Liver (tissue), 10 donors: ENCODE measurements at places on chromosomes 5 and 9. TPM values are rescaled to one million over a fixed set of nuclear protein-coding genes. Genes with fewer than 3 reads are reported as not detected.

The SH3RF2 gene
- 10.5 TPM for total RNA-seq

The SHOC1 gene
- total RNA-seq = not detected

DNA sequence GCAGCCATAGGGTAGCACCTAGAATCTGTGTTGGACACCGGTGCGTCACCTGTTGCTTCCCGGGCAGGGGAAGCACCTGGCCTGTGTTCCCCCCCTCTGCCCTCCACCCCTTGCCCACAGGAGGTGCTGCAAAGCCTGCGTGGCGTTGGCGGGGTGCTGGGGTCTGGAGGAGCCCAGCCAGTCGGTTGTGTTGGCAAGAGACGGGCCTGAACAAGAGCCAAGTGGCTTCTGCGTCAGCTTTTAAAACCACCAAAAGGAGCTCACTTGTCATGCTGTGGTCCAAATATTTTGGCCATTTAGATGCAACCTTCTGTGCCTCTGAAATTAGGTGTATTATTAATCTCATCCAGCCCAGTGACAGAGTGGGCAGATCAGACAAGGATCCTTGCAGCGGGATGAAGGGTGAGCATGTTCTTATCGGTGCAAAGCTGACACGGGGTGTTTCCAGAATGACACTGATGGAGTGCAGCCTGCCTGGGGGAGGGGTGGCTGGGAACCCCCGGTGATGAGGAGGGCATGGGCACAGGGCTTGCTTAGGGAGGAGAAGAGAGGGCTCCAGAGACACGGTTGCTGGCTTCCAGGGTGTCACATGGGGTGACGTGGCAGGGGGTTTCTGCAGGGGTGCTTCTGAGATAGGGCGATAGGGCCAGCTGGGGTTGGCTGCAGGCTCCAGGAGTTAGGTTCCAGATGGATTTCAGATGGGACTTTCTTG, 9.7 kb upstream of the RXRA start:
- DNase-seq = peak; percentile 82
- no peaks in the 10 kb centered on the region for H3K27me3 ChIP-seq
- no peak overlapping the region for H3K4me3 ChIP-seq
- no peaks in the 10 kb centered on the region for H3K36me3 ChIP-seq
- H3K27ac ChIP-seq = no peak overlapping the region
- H3K4me1 ChIP-seq = peaks cover 24% of the 10 kb centered on the region

DNA sequence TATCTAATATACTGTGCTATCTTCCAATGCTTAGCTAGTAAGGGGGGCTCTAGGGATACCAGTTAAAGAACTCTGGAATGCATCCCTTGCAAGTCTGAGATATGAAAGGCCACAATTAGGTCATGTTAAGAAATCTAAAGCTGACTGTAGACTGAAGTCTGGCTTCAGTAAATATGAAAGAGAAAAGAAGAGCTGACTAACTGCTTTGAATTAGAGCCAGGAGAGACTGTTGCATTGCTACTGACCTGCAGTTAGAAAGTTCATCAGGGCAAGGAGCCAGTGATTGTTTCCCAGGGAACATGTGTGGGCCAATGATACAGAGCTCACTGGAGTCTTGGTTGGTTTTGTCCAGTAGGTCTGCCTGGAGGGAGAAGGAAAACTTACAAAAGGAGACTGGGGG, 472.1 kb upstream of the TNC start:
- no peak overlapping the region for H3K27ac ChIP-seq
- no peaks in the 10 kb centered on the region for H3K27me3 ChIP-seq
- no peaks in the 10 kb centered on the region for H3K36me3 ChIP-seq
- no peak for DNase-seq
- no peaks in the 10 kb centered on the region for H3K4me1 ChIP-seq

GRCh38 chr5:158644301-158644700, 455.4 kb downstream of the EBF1 start:
- H3K27ac ChIP-seq = no peak overlapping the region
- no peak overlapping the region for H3K4me3 ChIP-seq
- DNase-seq = no peak
- no peaks in the 10 kb centered on the region for H3K36me3 ChIP-seq
- no peaks in the 10 kb centered on the region for H3K4me1 ChIP-seq

GRCh38 chr9:121125590-121125989, 50.8 kb downstream of the CNTRL start:
- no peak overlapping the region for H3K4me3 ChIP-seq
- H3K27me3 ChIP-seq = no peaks in the 10 kb centered on the region
- H3K36me3 ChIP-seq = peaks cover 3% of the 10 kb centered on the region

DNA sequence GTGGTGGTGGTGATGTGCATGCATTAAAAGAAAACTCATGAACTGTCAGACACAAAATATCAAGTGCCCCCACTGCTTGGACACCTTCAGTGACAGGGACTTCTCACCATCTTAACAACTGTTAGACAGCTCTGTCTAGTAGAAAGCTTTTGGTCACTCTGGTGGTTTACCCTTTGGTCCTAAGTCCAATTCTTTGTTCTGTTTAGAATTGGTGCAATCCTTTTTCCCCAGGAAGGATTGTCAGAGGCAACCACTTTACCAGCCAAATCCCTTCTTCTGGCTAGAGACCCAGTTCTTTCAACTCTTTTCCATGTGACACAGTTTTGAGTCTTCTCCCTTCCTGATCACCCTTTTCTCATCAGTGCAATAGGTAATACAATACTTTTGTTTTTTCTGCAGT, 140.2 kb downstream of the SEC61B start:
- no peak overlapping the region for H3K27ac ChIP-seq
- no peaks in the 10 kb centered on the region for H3K36me3 ChIP-seq
- H3K4me1 ChIP-seq = peaks cover 13% of the 10 kb centered on the region
- H3K4me3 ChIP-seq = no peak overlapping the region
- no peak for DNase-seq

GRCh38 chr5:60463179-60463868, 236.6 kb downstream of the DEPDC1B start:
- no peaks in the 10 kb centered on the region for H3K36me3 ChIP-seq
- H3K27me3 ChIP-seq = no peaks in the 10 kb centered on the region
- no peak for DNase-seq
- no peaks in the 10 kb centered on the region for H3K4me1 ChIP-seq
- H3K4me3 ChIP-seq = no peak overlapping the region
- no peak overlapping the region for H3K27ac ChIP-seq

DNA sequence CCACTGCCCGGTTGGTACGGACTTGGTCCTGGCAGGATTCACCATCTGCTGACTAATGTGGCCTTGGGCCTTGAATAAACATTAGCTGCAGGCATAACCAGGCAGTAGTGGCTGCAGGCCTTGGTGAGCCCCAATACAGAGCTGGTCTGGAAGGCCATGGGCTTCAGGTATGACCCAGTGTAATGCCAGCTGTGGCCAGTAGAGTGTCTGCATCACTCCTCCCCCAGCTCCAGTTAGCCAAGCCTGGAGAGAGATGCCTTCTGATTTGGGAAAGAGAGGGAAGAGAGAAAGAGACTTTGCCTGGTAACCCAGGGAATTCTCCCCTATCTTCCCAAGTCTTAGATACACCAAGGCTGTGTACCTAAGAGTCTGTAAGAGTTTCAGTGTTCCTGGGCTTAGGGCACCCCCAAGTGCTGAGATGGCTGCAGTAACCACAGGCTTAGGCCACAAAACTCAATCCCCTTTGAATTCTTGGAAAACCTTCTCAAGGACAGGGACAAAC, 5.6 kb upstream of the C5 start:
- H3K4me1 ChIP-seq = peaks cover 35% of the 10 kb centered on the region
- H3K36me3 ChIP-seq = no peaks in the 10 kb centered on the region
- peak overlapping the region; percentile 69 for H3K27ac ChIP-seq

GRCh38 chr9:135500071-135500524, 384 bp upstream of the MRPS2 start:
- peak; percentile 44 for DNase-seq
- peaks cover 7% of the 10 kb centered on the region for H3K36me3 ChIP-seq
- peak overlapping the region; percentile 82 for H3K27ac ChIP-seq
- H3K4me1 ChIP-seq = peaks cover 15% of the 10 kb centered on the region
- H3K27me3 ChIP-seq = no peaks in the 10 kb centered on the region
- H3K4me3 ChIP-seq = peak overlapping the region; percentile 84

DNA sequence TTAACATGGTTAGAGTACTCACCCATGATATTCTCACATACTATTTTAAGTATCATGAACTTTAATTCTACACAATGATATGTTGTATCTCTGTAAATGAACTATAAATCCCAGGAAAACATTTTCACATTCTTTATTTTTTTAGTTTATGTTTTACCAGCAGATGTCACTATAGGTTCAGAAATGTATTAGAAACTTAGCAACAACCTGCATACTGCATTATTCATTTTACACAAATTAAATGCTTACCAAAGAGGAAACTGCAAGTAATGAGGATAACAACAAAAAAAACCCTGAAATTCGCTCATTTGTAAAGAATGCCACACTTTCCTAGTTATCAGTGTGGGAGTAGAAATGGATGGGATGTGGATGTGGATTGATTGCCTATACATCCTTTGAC, 217.5 kb upstream of the OTULINL start:
- H3K36me3 ChIP-seq = peaks cover 8% of the 10 kb centered on the region
- H3K4me1 ChIP-seq = no peaks in the 10 kb centered on the region
- H3K4me3 ChIP-seq = no peak overlapping the region
- H3K27me3 ChIP-seq = no peaks in the 10 kb centered on the region
- H3K27ac ChIP-seq = no peak overlapping the region
- no peak for DNase-seq
